ENCODE measurements at places on chromosomes 7 and 10.

DNA sequence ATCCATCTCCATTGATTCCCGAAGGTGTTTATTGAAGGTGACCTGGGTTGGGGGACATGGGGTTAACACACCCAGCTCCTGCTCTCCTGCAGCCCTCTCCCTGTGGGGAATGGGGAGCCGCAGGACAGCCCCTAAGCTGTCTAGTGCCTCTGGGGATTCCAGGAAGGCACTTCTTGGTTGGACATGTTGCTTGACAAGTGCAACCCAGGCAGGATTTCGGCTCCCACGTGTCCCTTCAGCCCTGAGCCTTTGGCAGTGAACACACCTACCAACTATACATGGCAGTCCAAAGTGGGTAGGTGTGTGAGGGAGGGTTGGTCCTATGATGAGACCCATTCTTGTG is 43.9 kb downstream of the DOCK1 start:
- DNase-seq = no peak

DNA sequence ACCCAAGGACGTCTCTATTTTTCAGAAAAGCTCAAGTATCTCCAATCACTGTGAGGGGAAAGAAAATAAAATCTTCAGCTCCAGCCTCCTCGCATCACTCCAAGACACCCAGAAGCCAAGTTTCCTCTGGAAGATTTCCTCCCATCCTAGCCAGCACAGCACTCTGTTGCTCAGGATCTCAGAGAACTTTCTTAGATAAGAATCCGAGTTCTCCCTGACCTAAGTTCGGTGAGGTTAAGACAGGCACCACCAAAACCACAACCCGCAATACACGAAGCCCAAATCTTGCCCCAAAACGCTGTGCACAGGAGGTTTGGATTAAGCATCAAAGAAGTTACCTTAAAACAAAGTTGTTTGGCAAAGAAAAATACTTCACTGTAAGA is 4.2 kb downstream of the FAM53B start:
- DNase-seq = no peak

DNA sequence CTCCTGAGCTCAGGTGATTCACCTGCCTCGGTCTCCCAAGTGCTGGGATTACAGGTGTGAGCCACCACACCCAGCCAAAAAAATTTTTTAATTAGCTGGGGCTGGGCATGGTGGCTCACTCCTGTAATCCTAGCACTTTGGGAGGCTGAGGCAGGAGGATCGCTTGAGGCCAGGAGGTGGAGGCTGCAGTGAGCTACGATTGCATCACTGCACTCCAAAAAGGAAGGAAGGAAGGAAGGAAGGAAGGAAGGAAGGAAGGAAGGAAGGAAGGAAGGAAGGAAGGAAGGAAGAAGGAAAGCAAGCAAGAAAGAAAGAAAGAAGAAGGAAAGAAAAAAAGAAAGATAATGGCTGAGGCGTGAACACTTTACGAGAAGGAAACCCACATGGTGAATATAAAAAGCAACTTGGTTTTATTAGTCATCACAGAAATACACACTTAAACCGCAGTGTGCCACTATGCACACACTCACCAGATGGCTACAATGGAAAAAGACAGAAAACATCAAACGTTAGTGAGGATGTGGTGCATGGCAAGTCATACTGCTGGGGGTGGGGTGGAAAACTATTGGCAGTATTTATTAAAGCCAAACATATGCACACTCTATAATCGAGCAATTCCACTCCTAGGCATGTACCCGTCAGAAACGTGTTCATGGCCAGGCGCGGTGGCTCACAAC is 4.4 kb upstream of the CCL26 start:
- DNase-seq = peak; percentile 26

DNA sequence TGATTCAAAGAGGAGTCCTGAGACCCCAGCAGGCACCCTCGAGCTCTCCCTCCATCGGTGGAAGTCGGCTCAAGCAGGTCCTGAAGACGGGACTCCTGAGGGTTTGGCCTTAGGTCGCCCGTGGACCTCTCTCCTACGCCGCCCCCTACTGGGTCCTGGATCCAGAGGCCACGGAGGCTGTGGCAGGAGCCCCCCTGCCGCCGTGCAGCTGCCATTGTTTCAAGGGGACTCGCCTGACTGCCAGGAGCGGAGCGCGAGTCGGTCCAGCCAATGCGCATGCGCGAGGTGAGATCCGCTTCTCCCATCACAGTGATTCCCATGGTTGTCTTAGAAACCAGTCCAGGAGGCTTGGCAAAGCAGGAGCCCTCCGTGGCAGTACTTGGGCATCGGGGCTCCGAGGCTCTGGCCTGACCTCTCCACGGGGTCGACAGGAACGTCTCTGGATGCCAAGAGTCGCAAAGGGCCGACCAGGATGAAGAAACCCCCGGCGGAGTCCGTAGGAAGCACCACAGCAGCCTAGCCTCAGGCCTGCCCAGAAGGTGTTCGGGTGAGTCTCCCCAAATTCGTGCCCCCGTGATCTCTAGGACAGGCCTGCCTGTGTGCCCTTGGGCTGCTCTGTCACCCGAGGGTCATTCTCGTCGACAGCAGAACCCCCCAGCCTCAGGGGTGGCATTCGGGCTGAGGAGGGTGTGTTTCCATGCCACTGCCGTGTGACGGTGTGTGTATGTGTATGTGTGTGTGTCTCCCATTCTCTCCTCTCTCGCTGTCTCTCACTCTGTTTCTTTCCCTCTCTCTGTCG is 322.3 kb downstream of the ZNF716 start:
- no peak for DNase-seq

DNA sequence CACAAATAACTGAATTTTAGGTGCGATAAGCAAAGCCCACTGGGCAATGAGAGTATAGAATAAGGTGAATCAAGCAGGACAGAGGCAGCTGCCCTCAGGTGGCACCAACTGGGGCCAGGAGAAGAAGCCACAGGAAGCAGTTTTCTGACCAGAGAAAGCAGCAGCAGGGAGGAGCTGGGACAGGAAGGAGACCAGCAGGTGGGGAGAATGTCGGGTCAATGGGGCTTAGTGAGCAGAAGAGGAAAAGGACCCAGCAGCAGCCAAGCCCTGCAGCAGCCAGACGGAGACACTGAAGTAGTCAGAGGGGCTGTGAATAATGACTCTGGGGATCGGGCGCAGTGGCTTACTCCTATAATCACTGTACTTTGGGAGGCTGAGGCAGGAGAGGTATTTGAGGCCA is 209.6 kb upstream of the SH2B2 start:
- DNase-seq = no peak
